Bone marrow (tissue), 2 donors: ENCODE measurements at places on chromosomes 4 and X.

- no peak for DNase-seq
Observed at GRCh38 chr4:121192480-121192879, 28.4 kb upstream of the TNIP3 start.

GRCh38 chr4:78057600-78058550 is 752 bp downstream of the FRAS1 start:
- no peak for DNase-seq

- DNase-seq: no peak
Observed at GRCh38 chr4:82833696-82834313, 35.2 kb upstream of the SCD5 start.

GRCh38 chr4:25425361-25425760 is 48.3 kb downstream of the ANAPC4 start:
- DNase-seq: no peak

GRCh38 chrX:16903274-16904022 is 33.3 kb upstream of the RBBP7 start:
- DNase-seq: no peak

DNA sequence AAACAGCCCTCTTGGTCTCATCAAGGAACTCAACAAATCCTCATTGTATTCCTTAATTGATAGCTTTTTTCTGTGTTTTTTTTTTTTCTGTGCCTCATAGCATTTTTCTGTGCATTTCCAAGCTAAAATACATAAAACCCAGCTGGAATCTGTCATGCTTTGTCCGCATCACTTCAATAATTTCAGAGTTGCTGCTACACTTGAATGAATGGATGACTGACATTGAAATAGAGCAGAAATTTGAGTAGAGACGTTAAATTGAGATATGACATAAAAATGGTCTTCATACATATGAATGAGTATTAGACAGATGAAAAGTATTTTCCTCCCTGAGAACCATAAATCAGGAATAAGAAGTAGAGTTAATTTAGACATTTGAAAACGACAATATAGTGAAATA is 593.2 kb downstream of the TMA16 start:
- DNase-seq: no peak

GRCh38 chrX:132877954-132878536 is 80.4 kb downstream of the HS6ST2 start:
- no peak for DNase-seq

DNA sequence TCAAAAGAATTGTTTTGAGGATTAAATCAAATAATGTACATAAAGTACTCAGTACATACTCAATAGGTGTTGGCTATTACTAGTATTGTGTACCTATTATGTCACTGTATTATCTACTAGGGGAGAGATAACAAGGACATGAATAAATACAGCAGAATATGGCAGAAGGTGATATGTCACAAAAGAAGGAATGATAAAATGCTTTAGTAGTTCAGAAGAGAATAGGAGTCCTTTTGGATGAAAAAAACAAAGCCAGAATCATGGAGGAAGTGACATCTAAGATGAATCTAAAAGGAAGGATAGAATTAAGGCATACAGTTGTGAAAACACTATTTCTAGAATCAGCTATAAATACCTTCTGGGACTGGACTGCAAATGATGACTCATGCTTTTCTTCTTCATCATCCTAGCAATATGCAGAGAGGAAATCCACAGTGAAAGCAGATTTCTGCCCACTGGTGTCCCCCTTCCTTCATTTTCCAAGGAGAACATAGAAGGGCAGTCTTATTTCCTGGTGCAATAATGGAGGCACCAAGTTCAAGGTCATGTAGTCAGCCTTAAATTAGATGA is 98.7 kb downstream of the GLUD2 start:
- no peak for DNase-seq

GRCh38 chrX:368811-369562 is 17.7 kb downstream of the PPP2R3B start:
- no peak for DNase-seq

GRCh38 chr4:101355767-101356702 is 8.7 kb upstream of the PPP3CA start:
- DNase-seq: no peak

GRCh38 chr4:155735496-155735895 is 23.3 kb upstream of the GUCY1B1 start:
- no peak for DNase-seq

GRCh38 chr4:71872221-71872620 is 88.3 kb upstream of the GC start:
- DNase-seq: no peak

DNA sequence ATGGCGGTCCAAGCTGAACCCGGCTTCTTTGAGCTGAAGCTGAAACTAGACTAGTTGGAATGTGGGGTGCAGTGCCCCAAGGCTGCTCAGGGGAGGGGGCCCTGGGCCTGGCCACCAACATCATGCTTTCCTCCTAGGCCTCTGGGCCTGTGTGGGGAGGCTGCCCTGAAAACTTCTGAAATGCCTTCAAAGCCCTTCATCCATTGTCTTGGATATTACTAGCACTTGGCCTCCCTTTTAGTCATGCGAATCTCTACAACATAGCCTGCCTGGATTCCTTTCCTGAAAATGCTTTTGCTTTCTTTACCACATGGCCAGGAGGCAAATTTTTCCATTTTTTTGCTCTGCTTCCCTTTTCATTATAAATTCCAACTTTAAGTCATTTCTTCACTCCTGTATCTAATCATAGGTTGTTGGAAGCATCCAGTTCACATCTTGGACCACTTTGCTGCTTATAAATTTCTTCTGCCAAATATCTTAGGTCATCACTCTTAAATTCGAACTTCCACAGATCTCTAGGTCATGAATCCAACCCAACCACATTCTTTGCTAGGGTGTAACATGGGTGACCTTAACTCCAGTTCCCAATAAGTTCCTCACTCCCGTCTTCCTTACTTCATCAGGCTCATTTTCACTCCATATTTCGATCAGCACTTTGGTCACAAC is 103.4 kb downstream of the DDIT4L start:
- DNase-seq: no peak

DNA sequence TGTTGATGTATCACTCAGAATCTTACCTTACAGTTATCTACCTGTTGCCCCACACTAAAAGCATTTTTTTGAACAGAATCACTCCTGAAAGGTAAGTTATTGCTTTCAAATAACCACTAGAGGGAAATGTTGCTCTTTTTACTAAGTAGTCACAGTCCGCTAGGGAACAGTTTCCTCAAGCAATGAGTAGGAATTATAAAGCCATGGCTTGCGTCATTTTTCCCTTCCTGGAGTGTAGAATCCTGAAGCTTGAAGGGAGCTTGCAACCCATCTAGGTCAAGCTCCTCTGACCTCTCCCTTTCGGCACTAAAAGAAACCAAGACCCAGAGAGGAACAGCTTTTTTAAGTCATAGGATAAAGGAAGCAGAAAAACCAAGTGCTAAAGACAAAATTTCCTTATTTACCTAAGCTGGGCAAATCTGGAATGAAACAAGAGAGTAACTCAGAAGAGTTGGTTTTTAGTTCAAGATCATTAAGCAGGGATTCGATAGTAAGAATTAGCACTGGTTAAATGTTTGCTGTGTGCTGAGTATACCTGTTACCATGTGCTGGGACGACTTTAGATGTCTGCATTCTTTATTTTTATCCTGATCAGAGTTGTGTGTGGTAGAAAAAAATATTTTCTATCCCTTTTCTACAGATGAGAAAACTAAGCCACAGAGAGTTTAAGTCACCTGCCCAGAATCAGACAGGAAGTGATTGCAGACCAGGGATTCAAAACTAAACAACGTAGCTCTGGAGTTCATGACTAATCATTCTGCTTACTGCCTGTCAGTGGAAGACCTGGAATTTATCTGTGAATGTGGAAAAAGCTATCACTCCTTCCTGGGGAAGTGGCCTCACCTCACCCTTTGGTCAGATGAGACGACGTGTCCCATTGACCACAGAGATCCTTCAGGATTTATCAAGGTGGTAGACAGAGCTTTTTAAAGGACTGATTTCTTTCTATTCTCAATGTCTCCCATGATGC is 631.5 kb downstream of the RAB28 start:
- DNase-seq: no peak

- no peak for DNase-seq
Observed at GRCh38 chrX:37767430-37767829, 12.4 kb upstream of the CYBB start.

DNA sequence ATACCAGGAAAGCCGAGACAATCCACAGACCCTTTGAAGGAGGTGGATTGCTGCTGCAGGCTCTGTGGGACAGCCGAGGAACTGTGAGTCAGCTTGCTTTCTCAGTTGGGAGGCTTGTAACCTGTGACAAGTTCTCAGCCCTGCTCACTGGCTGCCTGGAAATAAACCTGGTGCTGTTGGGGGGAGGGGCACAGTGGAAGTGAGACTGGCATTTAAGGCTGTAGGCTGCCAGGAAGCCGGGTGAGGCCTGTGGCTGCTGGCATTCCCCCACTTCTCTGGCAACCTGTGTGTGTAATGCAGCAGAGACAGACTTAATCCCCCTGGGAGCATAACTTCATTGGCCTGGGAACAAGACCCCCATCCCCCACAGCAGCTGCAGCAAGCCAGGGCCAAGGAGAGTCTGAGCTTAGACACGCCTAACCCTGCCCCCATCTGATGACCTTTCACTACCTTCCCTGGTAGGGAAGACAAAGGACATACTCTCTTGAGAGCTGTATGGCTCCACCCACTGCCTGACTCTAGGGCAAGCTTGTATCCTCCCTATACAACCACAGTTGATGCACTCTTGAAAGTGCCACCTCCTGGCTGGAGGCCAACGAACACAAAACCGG is 64.1 kb downstream of the ALPK1 start:
- DNase-seq: no peak
